ENCODE measurements at places on chromosomes 3 and 15.

DNA sequence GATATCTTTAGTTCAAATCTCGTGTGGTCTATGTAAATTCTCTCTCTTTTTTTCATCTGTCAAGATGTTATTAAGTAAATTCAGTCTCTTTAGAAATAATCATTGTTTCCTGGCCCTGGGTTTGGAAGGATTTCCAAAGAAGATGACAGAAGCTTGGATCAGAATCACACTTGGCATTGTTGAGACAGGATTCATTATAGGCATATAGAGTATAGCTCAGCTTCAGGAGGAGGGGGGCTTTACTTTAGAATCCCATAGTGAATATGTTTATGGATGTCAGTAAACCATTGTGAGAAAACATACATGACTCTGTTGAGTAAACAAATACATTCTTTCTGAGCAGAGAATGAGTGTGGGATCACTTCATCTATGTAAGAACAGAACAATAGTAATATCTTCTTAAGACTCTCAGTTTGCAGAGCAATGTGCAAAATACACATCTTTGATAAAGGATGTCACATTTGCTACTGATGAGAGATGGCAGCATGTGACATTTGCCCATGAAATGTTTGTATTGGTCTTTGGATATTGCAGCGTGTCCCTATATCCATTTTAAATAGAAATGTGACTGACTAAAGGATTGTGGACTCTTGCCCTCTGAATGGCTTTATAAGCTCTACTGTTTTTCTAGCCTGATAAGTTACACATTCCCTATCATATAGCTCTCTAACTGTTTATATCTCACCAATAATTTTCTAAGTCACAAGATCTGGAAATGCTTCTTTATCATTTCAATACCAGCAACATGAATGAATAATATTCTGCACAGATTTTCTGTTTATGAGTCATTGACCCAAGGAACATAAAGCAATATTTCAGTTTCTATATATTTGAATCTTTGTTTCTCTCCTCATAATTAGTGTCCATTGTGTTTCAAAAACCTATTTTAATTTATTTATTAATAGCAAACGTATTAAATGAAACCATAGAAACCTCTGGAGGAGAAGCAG is 95.6 kb upstream of the THRB start:
- no peak for DNase-seq

DNA sequence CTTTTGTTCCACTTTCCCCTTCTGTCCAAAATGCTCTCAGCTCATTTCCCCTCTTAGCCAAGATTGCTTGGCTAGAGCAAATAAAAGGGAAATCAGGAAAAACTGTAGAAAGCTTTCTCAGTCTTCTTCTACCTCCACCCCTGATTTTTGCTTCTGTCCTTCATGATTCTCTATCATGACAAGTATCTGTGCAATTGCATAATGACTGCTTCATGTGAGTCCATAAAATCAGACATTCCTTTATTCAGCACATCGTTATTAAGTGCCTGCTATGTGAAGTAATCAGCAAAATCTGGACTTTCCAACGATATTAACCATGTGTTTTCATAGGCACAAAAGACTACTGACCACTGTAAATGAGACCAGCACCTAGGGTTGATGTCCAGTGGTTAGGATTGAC is 321.5 kb upstream of the CBLB start:
- no peak for DNase-seq

- no peak for DNase-seq
Observed at GRCh38 chr3:97871801-97872524, 50.2 kb downstream of the CRYBG3 start.

GRCh38 chr3:172002512-172003078 is 36.8 kb upstream of the FNDC3B start:
- no peak for DNase-seq

GRCh38 chr3:14633819-14634424 is 17.6 kb upstream of the CCDC174 start:
- DNase-seq, result peak; percentile 34

DNA sequence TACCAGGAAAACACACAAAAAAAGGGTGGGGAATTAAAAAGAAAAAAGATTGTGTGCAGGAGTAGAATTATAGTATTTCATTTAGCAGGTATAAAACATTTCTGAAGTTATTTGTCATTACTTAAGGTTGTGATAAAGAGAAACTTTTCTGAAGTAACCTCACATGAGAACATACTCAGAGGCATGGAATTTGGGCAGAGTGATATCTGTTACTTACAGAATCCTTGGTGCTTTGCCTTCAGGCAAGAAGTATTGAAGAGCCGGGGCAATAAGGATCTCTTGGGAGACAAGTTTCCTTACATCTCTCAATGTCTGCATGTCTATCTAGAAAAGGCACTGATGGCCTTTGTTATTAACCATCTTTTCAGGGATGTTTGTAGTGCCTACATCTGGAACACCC is 179.7 kb upstream of the ROBO1 start:
- no peak for DNase-seq

GRCh38 chr3:106206146-106206545 is 337.3 kb upstream of the CBLB start:
- DNase-seq, result no peak

GRCh38 chr3:119015942-119016341 is 18.7 kb downstream of the IGSF11 start:
- no peak for DNase-seq

DNA sequence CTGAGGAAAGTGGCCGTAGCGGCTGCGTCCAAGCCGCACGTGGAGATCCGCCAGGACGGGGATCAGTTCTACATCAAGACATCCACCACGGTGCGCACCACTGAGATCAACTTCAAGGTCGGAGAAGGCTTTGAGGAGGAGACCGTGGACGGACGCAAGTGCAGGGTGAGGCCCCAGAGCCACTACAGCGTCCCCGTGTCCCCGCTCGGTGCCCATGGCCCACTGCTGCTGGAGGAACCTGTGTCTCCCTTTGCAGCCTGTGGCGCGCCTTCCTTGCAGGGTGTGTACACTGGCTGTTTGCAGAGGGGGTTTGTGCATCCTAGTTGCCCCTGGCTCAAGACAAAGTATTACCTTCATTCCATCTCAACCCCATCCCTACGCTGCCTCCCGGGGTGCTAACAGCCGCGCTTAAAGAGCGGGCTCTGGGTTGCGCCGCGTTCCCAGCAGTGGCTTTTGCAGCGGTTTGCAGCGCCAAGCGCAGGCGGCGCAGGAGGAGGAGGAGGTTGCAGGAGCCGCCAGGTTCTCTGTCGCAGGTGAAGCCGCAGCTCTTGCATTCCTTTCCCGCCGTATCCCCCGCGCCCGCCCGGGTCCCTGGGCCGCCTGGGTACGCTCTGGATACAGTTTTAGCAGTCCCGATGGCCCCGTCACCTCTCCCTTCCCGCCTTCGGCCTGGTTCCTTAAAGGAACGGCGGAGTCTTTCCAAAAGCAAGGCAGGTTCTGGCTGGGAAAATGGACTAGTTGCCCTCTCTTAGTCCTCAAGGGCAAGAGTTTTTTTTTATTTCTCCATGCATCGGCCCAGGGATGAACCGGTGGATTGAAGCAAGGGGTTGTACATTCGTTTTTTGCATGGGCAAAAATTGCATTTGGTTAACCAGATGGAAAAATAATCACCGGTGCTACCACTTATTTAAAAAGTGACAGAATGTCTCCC is 1.2 kb downstream of the CRABP1 start:
- no peak for DNase-seq

DNA sequence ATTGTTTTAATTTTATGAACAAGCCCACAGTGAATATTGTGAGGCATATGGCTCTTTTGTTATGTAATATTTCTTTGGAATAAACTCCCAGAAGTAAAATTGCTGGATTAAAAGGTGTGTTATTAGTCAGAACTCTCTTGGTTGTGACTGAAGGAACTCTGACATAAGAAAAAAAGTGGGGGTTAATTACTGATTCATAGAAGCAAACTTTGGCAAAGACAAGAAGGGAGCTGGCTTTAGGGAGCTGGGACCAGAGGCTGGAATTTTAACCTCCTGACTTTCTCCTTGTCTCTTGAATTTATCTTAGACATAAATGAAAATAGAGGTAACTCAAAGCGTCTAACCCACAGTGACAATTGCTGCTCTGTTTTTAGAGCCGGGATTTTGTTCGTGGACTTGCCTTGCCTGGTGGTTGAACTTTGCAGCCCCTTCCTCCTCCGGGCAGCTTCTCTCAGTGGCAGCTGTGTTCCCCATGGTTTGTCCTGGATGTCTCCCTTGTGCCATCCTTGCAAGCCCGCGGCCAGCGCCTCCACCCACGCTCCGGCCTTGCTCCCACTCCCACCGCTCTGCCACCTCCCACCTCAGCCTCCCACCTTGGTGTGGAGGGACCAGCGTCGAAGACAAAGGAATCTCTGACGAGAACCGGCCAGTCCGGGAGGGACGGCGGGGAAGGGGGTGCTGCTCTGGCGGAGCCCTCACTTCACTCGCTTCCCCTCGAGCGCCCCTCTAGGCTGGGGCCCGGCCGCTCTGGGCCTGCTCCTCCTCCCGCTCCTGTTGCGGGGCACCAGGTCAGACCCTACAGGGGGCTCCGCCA is 28.0 kb downstream of the ARHGAP31 start:
- DNase-seq, result no peak

- no peak for DNase-seq
Observed at GRCh38 chr3:23304424-23304823, 101.3 kb downstream of the UBE2E2 start.

GRCh38 chr15:22786868-22787698 is 639 bp downstream of the NIPA1 start:
- DNase-seq, result peak; percentile 7

- DNase-seq, result no peak
Observed at GRCh38 chr15:96838081-96838480, 507.6 kb downstream of the NR2F2 start.

DNA sequence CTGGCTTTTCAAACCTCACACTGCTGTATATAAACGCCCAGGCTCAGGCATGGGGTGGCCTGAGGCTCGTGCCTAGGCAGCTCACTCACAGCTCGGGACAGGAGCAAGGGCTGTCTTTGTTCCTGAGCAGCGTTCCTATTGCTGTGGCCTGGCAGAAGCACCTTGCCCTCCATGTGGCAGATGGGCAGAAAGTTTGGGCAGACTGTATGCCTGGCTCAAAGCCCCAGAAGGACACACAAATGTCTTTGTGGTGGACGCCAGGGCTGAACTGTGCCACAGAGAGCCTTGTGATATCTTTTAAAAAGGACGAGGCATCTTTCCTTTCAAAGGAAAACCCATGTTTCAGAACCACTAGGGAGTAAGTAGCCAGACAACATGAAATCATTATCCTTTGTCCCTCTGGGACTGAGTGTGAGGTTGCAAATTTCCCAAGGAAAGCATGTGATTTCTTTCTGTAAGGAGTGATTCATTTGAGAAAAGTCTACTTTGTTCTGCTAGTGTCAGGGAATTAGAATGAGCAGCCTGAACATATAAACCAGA is 29.3 kb upstream of the UBE2E1 start:
- no peak for DNase-seq

DNA sequence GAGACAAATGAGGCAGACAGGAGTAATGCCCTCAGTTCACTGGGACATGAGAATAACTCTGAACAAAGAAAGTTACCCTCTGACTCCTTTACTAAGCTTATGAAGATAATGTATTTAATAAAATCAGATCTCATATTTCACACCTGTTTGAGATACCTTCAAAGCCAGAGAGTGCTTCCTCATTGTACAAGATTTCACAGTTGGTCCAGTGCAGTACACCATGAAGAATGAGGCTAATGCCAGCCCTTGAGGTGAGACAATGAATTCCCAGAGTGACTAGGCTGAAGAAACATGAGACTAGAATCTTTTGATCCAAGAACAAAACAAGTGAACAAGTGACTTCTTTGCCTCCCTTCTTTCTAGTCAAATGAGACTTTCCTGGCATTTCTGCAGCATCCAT is 1133.8 kb downstream of the TUSC7 start:
- DNase-seq, result no peak

GRCh38 chr3:125374501-125374995 is 577 bp downstream of the ZNF148 start:
- peak; percentile 29 for DNase-seq

DNA sequence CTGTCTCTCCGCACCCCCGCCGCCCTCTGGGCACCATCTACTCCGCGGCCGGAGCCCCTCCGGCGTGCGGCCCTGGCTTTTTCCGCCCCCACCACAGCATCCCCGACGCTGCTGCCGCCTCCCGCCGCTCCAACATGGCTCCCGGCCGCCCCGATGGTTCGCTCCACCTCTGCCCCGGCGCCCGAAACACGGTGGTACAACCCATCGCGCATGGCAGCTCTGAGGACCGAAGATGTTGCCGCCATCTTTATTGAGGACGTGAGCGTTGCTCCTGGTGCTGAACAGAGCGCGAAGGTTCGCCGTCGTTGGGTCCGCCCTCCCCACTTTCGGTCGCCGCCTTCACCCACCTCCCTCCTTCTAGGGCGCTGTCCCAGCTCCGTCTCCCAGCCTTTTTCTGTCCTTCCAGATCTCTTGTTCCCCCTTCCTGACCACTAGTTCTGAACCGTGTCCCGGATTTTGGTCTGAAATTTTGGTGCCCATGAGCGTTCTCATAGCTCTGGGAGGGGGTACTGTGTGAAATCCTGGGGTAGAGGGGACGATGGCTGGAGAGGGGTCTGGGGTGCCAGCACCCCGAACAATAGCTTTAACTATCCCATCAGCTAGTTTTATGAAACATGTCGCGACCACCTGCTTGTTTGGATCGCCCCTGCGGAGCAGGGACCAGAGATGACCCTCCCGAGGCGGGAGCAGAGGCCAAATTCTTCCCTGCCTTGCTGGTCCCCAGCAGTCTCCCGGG is at the start of gene CELSR3:
TSS of gene CELSR3 (minus strand) at position 134 of the 736 bp plus-strand sequence. CDS start 252 bp downstream, outside the sequence.
- peak; percentile 64 for DNase-seq

DNA sequence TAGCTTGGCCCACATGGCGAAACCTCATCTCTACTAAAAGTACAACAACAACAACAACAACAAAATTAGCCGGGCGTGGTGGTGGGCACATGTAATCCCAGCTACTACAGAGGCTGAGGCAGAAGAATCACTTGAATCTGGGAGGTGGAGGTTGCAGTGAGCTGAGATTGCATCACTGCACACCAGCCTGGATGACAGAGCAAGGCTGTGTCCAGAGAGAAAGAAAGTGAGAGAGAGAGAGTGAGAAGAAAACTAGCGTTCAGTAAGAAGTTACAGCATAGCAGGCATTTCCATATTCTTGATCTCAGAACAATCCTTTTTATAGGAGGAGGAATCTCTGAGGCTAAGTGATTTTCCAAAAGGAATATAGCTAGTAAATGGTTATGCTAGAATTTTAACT is 1076.1 kb downstream of the AGBL1 start:
- DNase-seq, result no peak

- DNase-seq, result no peak
Observed at GRCh38 chr3:126517986-126518778, 609 bp upstream of the UROC1 start.

- no peak for DNase-seq
Observed at GRCh38 chr3:127077068-127077467, 94.2 kb downstream of the PLXNA1 start.

- peak; percentile 91 for DNase-seq
Observed at GRCh38 chr3:88263417-88264100, 113.8 kb downstream of the C3orf38 start.

- no peak for DNase-seq
Observed at GRCh38 chr3:10173095-10173925, 8.6 kb downstream of the IRAK2 start.

GRCh38 chr15:55250392-55250791 is 39.2 kb downstream of the RAB27A start:
- no peak for DNase-seq

DNA sequence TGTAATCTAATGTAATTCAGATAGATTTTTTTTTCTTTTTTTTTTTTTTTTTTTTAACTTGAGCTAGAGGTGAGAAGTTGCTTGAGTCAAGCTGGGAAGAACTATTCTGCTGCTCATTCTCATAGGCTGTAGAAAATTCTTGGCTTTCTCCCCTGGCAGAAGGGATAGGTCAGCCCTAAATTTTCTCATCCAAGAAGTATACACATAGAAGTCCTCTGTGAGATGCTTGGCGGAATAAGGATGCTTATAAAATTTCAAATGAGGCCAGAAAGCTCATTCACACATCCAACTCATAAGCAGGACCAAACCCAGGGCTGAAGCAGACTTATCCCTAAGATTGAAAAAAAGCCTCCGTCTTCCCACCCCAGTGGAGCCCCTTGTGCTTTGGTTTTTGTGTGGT is 572.5 kb downstream of the SQOR start:
- no peak for DNase-seq

All from SHP77 (cell line).